ENCODE measurements at places on chromosomes 6 and 20.

DNA sequence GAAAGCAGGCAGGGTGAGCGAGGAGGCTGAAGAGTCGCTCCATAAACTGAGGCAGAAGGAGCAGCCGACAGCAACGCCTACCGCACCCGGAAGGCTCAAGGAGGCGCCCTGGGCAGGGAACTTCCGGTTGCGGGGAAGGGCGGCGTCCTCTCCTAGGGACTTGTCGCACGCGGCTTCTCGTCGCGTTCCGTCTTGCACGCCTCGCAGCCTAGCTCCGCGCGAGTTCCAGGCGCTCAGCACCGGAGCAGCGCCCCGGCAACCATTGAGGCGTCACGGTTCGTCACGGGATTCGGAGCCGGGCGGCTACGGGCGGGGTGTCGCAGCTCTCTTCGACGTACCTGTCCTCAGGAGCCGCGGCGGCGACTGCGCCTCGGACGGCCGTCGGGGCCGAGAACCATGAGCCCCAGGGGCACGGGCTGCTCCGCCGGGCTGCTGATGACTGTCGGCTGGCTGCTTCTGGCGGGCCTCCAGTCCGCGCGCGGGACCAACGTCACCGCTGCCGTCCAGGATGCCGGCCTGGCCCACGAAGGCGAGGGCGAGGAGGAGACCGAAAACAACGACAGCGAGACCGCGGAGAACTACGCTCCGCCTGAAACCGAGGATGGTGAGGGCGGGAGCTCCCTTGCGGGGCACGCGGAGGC lies at the start of gene SPACA1:
Gene SPACA1 (plus strand): TSS at position 332 of the 641 bp plus-strand sequence. CDS start 65 bp downstream, at position 397.
- DNase-seq: no peak

GRCh38 chr6:159727717-159728445 lies 575 bp downstream of the WTAP start:
- no peak for DNase-seq

DNA sequence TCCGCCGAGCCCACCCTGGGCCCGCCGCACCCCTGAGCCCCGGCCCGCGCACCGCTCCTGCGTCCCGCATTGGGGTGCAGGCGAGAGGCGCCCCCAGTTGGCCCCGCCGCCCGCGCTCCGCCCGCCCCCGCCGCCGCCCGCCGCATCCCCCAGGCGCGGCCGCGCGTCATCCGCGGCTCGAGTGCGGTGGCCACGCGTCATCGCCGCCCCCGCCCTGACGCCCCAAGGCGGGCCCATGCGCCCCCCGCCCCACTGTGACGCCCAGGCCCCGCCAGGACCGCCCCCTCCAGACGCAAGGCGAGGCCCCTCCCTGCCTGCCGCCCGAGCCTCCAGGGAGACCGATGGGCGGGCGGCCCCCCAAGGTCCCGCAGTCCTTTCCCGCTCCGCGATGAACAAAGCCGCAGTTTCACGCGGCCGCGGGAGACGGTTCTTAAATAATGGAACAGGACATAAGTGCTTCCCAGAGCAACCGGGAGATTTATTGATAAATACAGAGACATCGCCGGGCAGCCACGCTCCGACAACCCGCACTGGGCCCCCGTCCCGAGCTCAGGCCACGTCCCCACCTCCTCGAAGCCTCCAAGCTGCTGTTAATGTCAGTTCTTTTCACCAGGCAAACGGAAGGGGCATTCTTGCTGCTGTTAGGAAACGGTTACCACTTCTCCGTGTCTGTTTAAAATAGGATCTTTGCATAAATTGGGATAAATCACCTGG lies at the start of gene ANKRD60:
Gene ANKRD60 (minus strand): TSS at position 170 of the 714 bp plus-strand sequence. CDS start 0 bp downstream, at position 170.
- DNase-seq: no peak

- no peak for DNase-seq
Observed at GRCh38 chr6:39388606-39389483, 66.3 kb upstream of the KCNK16 start.

DNA sequence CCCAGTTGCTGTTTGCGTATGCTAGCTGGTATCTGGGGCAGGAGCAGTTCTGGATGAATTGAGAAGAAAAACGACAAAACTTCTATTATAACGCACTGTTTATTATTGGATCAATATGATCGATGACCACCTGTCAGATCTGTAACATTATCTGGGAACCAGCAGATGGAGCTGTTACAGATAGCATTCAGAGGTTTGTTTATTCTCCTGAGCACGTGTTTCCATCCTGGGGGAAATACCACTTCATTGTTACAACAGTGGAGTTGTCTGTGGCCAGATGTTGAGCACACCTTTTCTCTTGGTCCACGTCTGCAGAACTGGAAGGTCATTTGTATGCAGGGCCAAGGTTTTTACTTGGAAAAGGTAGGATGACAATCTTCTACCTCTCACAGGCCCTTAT lies 16.0 kb upstream of the NKX2-2 start:
- no peak for DNase-seq

GRCh38 chr6:169950558-169950957 lies 199.1 kb downstream of the ERMARD start:
- no peak for DNase-seq

DNA sequence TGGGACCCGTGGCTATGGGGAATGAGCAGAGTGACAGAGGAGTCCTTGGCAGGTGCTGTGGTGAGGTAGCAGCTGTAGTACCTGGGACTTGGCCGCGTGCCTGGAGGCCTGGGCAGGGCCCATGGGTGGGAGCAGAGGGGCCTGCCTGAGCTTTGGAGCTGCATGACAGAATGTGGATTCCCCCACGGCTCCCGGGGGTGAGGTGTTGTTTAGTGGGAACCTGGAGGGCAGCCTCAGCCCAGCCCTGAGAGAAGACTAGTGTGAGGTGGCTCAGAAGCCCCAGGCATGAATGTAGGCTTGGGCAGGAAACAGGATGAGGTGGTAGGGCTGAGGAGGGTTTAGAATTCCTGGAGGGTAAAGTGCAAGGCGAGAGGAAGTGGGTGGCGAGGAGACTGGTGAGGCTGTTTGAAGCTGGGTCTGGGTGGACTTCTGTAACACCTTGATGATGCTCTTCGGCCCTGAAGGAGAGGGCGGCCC lies 86.5 kb upstream of the SCP2D1 start:
- DNase-seq: no peak

DNA sequence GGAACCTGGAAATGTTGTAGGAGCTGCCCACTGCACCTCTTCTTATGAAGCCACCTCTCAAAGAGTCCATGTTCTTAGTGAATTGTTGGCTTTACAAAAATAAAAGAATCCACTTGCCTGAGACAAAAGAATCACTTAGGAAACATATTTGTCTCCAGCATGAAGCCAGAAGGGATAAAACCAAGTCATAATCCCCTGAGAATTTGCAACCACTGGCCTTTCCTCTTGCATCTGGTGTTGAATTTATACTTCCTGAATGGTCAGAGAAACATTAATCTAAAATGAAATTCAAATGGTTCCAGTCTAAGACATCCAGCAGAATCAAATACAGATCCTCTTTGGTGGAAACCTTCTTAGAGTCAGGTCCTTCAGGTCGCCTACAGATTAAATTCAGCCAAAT lies 192.5 kb upstream of the ECI2 start:
- no peak for DNase-seq

DNA sequence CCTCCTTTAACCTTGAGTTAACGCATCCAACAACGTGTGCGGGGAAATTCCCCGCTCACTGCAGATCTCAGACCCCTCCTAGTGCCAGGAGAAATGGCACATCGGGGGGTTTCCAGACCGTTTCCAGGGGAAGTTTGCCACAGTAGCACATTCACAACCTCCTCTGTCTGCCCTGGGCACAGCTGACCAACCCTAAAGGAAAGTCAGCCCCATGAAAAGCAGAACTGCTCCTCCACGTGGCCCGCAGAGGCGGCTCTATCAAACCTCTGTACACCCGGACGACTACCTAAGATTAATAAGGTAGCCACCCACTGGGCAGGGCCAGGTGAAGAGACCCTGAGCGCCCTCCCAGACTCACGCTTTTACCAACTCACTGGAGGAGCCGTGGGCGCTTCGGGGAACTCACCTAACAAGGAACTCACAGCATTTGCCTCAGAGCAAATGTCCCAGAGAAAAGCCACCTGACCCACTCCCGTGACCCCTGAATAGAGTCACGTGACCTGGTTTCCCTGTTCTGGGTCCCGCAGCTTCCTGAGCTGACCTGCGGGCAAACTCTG lies 93.1 kb downstream of the PRND start:
- DNase-seq: no peak

DNA sequence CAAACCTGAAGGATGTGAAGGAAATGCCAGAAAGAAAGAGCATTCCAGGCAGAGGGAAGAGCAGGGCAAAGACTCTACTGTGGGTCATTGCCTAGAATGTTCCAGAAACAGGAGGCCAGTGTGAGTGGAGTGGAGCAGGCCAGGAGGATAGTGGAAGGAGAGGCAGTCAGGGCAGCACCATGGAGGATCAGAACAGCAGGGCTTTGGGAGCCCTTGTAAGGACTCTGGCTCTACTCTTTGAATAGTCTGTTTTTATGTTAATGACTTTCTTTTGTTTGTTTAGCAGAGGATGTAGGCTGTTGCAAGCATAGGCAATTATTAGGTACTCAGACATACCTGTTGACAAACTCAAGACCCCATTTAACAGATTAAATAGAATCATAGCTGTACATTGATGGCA lies 23.6 kb upstream of the FBXL4 start:
- no peak for DNase-seq

DNA sequence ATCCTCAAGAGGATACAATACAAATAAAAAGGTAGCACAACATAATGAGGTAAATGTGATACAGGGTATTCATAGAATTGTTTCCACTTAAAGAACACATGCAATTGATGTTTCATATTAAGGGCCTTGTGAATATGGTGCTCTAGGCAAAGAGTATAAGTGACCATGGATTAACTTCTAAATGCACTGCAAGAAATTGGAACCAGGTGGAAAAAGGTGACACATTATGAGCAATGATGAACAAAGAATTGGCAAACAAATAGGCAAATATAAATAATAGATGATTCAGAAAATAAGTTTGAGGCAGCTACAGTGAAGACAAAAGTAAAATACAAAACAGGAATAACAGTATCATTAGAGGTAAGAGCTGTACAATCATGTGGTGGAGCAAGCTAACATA lies 192.0 kb downstream of the GRIK2 start:
- DNase-seq: no peak

DNA sequence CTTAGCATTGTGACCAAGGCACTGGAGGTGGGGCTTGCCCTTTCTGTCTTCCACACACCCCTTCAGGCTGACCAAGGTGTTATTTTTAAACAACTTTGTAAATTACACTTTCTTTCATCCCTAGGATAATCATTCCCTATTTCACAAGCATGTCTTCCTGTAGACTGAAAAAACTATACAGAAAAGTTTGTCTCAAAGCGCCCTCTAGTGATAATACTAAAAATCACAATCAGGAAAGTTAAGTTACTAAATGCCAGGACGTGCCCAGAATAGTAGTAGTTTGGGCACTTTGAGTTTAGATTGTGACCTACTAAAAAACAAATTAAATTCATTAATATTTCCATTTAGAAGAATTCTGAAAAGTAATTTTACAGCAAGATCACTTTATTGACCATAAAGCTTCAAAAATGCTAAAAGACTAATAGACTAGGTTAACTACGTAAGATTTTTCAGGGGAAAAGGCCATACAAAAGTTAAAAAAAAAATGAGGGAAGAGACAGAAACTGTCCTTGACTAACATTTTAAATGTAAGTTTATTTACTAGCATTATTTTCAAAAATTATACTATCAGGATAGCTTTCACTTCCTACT lies 123.3 kb upstream of the DUSP22 start:
- DNase-seq: no peak

- no peak for DNase-seq
Observed at GRCh38 chr20:58174708-58175280, 53.7 kb downstream of the ANKRD60 start.

DNA sequence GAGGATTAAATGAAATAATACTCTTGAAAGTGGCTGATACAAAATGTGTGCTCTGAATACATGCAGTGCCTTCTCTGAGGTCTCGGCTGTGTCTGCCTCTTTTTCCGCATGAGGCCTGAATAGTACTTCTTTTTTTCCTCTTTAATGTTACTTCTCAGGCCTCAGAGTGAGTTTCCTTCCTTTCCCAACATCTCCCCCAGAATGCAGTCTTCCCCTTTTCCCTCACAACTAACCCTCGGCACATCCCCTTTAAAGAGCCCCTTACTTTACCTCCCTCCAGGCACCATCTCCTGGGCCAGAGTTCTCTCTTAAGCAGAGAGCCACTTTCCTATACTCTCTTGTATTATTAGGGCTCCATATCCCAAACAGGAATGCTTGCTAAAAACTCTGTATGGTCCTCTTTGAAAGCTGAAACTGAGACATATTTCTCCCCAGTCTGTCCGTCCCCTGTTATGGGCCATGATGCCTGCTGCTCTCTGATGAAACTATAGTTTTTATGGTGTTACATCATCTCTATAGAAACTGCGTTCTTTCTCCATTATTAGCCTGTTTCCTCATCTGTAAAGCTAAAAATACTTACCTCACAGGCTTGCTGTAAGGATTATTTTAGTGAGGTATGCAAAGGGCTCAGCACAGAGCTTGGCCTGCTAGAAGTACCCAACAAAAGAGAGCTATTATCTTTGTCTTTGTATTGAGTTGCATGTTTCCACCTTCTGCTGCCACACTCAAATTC lies 2.3 kb downstream of the PLAGL2 start:
- DNase-seq: no peak

DNA sequence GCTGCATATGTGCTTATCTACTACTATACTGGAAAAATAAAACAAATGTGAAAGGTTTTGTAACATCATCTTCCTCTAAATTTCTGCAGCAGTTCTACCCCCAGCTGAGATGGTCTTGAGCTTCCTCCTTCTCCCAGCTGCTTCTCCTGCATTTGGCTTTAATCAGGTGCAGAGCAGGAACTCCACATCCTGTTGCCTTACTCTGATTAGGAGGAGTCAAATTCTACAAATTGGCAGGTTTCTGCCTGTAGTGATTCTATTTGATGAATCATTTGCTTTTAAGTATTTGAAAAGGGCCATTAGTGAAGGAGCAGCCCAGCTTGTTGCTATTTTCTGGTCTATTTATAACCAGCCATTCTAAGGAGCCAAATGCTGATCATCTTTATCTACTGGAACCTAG lies 224.5 kb downstream of the GMDS start:
- DNase-seq: no peak

GRCh38 chr6:36139431-36139830 lies 9.1 kb downstream of the MAPK13 start:
- DNase-seq: no peak

DNA sequence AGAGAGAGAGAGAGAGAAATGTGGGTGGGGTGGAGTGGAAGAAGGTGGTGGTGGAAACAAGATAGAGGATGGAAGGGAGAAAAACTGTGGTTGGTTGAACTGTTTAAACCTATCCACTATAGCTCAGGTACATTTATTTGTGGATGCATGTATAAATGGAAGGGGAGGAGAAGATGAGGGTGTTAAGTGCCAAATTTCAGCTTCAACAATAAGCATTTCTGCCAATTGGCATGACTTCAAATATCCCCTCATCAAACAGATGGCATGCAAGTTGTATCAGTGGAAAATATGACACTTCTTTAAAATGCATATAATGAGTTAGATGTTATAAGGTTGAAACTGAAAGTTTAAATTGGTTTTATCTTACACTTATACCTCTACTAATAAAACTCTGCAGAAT lies 216.1 kb downstream of the LMBRD1 start:
- no peak for DNase-seq

- no peak for DNase-seq
Observed at GRCh38 chr6:84255641-84256040, 28.2 kb upstream of the CEP162 start.
